ENCODE measurements at places on chromosomes 3 and 15.

GRCh38 chr3:178826435-178827123 is 245.0 kb downstream of the ZMAT3 start:
- DNase-seq = no peak

- no peak for DNase-seq
Measured at GRCh38 chr15:40511472-40512133, 40.8 kb downstream of the CHST14 start.

GRCh38 chr15:91133511-91133910 is 33.5 kb downstream of the SV2B start:
- no peak for DNase-seq

- DNase-seq = no peak
Measured at GRCh38 chr15:76183930-76184649, 124.3 kb downstream of the TMEM266 start.

DNA sequence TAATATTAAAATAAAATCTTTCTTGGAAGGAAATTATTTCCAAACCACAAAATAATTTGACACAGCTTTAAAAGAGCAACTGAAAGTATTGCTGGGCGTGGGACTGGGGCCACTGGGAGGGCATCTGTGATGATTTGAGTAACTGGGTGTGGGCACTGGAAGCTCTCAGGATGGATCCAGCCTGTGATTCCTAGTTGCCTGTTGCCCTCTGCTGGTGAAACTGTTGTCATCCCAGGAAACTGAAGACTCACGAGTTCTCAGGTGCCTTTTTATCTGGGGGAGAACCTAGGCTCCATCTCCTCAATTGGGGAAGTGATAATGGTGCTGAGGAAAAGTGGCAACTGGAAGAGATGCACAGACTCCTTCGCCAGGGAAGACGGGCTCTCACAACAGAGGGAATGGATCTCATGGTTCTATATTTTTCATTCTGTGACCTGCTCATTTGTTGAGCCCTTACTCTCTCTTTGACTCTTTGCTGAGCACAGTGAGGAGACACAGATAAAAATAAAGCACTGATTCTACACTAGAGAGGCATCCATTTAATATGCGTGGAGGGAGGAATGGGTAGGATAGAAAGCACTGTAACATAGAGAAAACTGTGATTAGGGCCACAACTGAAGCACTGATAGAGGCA is 61.6 kb downstream of the TPRG1 start:
- DNase-seq = no peak

- no peak for DNase-seq
Measured at GRCh38 chr15:46277451-46277850, 642.6 kb downstream of the SQOR start.

DNA sequence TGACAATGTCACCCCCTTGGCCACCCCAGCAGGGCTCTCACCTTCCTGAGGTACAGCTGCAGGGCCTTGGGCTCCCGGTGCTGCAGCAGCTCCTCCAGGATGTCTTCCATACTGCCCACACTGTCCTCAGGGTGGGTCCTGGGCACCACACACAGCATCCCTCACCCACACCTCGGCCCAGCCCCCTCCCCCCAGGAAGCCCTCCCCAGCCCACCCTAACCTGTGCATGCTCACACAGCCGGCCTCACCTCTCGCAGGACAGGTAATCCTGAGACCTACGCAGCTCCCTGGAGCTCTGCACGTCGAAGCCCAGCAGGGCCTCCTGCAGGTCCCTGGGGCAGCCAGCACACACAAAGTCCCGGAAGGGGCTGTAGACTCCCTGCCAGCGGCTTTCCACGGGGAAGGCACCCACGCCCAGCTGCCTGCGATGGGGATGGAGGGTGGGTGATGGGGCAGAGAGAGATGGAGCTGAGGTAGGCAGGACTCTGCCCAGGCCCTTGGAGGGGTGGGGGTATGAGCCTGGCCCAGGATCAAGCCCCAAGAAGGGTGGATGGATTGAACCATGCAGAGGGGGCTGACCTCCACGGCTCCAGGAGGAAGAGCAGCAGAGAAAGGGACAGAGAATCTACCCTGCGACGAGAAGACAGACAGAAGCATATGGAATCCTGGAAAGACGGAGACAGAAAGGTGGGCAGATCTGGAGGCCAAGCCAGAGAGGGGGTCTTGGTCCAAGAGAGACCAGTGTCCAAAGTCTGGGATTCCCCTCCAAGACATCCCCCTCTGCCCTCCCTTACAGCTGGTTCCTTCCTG is 16.7 kb downstream of the ALS2CL start:
- no peak for DNase-seq

- no peak for DNase-seq
Measured at GRCh38 chr3:43074482-43074881, 31.4 kb downstream of the POMGNT2 start.

DNA sequence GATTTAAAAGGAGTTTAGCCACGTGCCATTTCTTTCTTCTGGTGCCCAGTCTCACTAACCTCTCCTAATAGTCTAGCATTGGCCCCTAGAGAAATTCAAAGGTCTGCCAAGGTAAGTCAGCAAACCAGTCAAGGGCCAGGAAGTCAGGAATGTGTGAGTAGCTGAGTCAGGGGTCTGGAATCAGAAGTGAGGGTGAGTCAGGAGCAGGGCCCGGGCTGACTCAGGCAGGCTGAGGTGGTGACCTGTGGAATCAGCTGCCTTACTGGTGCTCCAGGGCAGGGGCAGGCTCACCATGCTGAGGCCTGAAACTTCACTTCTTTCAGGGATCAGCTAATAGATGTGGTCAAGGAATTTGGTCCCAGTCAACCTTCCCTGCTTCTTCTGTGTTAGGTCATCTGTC is 105.8 kb upstream of the MYZAP start:
- no peak for DNase-seq

DNA sequence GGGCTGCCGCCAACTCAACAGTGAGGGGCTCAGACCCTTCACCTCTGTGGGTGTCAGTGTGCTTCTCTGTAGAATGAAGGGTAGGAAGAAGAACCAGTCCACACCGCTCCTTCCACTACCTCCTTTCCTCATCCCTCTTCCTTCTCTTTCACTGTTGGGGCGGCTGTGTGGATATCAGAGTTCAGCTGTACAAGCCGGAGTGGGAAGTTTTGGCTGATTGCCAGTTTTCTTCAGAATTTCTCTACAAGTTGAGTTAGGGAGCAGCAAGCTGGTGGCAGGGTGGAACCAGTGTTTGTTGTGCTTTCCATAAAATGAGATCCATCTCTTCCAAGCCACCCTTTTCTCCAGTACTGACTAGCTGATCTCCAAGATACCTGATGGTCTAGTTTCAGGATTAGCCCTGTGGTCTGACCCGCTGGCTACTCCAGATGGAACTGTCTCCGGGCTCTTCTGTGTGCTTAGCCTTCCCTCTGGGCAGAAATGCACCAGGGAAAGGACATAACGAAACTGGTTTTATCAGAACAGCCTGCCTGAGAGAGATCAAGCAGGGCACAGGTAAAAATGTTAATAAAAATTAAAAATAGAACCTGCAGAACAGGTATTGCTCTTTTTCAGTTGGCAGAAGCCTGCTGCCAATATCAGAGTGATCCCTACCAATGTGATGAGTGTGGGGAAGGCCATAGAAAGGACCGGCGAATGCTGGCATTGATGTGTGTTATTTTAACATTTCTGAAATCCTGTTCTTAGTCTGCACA is 169.9 kb upstream of the TSC22D2 start:
- no peak for DNase-seq

GRCh38 chr3:58163234-58163633 is 47.5 kb downstream of the DNASE1L3 start:
- DNase-seq = no peak

Data from effector CD4-positive, alpha-beta T cell (primary cell).